Esophagus squamous epithelium (tissue), 5 donors: ENCODE measurements at places on chromosomes 11 and 22.

DNA sequence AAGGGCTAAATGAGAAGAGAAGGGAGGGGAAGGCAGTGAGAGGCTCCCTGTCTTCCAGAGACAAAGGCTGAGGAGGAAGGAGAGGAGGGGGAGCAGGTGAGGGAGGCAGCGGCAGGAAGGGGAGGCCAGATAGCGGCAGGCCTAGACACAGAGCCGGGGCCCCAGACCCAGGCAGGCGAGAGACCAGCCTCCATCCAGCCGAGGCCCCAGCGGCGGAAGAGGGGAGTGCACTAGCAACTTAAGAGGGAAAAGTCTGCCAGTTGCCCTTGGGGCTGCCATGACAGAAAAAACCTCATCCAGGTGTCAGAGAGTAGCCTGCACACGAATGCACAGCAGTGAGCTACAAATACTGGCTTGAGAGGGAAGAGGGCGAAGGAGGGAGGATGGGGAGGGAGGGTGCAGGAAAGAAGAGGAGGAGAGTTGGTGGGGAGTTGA, 46.7 kb downstream of the IGLL1 start:
- no peak for DNase-seq

GRCh38 chr11:26285608-26286007, 46.3 kb upstream of the ANO3 start:
- DNase-seq = no peak

DNA sequence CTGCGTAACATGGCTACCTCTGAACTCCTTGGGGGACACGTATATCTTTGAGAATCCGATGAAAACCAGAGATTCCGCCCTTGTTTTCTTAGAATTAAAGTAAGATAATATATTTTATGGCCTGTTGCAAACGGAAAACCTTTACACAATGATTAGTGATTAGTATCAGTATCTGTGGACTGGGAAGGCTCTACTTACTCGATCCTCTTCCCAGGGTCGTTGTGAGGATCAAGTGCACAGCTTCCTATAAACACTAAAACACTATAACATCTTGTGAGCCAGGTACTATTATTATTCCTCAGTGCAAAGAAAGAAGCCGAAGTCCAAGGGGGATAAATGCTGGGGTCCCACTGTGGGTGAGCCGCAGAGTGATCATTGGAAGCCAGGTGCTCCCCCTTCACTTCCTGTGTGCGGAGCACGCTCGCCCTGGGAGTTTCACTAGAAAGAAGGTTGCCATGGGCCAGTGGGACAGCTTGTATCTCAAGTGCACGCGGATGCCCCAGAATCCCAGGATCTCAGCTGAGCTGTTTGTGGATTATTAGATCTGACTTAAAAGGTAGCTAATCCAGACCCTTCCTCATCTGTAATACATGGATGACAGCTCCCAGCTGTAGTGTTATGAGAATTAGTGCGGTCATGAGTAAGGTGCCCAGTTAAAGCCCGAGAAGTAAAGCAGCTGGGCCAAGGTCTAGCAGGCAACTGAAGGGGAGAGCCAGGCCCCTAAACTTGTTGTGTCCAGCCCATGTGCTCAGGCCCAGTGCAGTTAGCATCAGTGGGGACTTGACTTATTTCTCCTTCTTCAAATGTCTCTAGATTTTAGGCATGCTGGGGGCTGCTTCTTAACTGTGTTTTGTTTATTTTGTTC, 839 bp downstream of the CBY1 start:
- DNase-seq = no peak

DNA sequence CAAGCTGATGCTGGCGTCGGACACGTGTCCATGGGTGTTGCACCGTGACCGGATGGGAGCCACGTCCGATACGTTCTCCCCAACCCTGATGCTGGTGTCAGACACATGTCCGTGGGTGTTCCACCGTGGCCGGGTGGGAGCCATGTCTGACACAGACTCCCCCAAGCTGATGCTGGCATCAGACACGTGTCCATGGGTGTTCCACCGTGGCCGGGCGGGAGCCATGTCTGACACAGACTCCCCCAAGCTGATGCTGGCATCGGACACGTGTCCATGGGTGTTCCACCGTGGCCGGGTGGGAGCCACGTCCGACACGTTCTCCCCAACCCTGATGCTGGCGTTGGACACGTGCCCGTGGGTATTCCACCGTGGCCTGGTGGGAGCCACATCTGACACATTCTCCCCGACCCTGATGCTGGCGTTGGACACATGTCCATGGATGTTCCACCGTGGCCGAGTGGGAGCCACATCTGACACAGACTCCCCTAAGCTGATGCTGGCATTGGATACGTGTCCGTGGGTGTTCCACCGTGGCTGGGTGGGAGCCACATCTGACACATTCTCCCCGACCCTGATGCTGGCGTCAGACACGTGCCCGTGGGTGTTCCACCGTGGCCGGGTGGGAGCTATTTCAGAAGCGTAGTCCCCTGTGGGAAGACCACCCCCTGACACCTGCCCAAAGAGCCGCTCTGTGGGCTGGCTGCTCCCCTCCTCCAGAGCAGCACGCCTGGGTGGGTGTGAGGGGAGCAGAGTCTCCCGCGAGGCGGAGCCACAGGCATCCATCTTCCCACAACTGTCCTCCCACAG, 20.0 kb downstream of the SELENOO start:
- DNase-seq = no peak
